ENCODE measurements at places on chromosomes 6 and 20. TPM values are rescaled to one million over a fixed set of nuclear protein-coding genes. Genes with fewer than 3 reads are reported as not detected.
A peak's percentile ranks its signal among the peaks of the same experiment; 100 is the strongest.

- no peak for DNase-seq
Observed at GRCh38 chr6:52208612-52209011, 22.4 kb downstream of the IL17A start.

- peak; percentile 24 for DNase-seq
Observed at GRCh38 chr20:2172305-2173175, 70.9 kb downstream of the STK35 start.

DNA sequence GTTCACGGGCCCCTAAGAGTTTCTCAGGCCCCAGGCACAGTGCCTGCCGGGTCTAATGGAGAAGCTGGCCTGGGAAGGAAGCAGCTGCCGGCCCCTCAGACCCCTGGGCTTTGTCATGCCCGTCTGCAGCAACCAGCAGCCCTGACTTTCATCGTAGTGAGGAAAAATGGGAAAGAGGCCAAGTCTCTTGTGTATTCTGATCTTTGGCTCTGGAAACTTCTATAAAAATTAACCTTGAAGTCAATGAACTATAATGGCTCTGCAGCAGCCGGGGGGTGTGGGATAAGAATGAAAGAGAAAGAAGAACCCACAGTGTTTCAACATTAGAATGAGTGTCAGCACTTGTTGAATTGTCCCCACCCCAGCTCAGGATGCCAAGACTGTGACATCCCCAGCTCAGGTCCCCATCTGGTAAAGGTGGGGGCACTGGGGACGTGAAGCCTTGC lies 12.9 kb downstream of the TGM2 start:
- peak; percentile 94 for DNase-seq

DNA sequence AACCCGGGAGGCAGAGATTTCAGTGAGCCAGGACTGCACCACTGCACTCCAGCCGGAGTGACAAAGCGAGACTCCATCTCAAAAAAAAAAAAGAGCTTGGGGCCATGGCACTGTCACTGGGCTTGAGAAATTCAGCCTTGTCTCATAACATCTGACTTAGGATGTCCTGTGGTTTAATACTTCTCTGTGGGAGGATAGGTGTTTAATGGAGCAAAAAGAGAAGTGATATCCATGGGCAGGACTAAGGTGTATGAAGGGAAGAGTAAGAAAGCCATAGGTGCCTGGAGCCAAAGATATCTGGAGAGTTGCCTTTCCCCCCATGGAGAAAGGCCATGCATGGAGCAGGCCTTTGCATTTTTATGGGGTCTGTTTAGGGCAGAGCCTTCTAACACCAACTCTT lies 11.2 kb downstream of the BMP6 start:
- DNase-seq = no peak

DNA sequence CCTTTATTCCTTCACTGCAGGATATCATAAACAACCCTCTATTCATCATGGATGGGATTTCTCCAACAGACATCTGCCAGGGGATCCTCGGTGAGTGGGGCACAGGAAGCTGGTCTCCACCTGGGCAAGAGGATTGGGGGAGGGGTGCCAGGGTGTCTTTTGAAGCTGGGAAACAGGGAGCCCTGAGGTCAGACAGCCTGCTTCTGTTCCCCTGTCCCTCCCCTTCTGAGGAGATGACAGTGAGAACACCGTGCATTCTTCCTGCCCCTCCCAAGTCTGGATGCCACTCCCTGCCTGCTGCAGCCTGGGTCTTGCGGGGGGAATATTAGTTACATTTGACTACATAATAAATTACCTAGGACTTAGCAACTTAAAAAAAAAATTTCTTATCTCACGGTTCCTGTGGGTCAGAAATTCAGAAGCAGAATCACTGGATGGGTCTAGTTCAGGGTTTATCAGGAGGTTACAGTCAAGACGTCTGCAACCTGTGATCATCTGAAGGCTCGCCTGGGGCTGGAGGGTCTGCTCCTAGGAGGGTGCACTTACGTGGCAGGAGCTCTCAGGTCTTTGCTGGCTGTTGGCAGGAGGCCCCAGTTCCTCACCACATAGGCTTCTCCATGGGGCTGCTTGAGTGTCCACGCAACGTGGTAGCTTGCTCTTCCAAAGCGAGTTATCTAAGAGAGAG lies 11.4 kb downstream of the CAPN11 start:
- DNase-seq = no peak

- DNase-seq = no peak
Observed at GRCh38 chr20:31542201-31542842, 28.1 kb downstream of the HM13 start.

DNA sequence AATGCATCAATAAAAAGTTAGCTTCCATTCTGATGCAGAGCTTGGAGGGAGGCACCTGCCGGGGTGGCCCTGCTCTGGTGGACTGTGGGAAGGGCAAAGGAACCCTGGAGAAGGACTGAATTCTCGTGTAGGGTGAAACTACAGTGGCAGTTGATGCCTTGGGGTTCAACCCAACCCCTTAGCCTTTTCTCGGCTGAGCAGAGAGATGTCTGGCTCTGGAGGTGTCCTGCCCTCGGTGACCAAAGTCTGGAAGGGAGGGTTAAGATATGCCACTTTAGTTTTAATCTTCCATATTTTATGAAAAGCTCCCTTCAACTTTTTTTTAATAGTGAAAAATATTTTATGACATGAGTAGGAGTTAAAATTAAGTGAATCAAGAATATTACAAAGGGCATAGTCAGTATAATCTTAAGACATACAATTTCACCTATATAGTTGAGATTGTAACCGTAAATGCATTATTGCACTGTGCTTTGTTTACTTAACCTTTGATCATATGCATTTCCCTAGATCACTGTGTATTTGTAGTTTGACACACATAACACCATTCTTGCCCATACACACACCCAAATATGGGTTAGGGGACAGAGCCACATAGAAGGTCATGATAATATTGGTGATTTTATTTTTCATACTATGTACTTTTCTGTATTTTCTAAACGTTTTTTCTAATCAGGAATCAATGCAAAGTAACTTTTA lies 179.6 kb downstream of the MCHR2 start:
- DNase-seq = no peak

DNA sequence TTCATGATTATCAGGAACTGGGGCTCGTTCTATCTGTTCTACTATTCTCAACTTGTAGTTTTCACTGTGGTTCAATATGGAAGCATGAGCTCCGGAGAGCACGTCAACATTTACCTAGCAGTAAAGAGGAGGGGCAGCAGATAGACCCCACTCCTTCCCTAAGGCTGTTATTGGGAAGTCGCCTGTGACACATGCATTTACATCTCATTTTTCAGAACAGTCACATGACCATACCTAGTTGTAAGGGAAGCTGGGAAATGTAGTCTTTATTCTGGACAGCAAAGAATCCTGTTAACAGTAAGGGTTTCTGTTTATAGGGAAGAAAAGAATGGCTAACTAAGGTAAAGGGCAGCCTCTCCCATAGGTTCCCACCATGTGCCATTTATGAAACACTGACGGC lies 158.3 kb downstream of the ZFP64 start:
- no peak for DNase-seq

GRCh38 chr20:34260208-34260942 lies 19.2 kb downstream of the ASIP start:
- no peak for DNase-seq

GRCh38 chr6:38151580-38152500 lies 332.3 kb downstream of the ZFAND3 start:
- DNase-seq = no peak

DNA sequence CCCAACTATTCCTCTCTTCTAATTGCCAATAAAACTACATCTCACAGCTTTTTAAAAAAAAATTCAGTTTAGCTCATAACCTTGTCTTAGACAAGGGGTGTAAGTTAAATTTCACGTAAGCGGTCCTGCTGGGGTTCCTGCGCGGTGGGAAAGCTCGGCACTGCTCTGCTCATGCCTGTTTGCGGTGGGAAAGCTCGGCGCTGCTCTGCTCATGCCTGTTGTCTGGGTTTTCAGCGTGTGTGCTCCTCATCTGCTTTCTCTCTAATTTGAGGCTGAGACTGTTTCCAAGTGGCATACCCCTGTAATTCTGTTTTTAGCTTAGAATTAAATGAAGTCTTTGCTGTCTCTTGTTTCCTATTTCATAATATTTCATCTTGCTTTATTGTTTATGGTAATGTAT lies 18.6 kb downstream of the ARID1B start:
- DNase-seq = no peak

GRCh38 chr6:63268574-63268973 lies 51.2 kb downstream of the LGSN start:
- no peak for DNase-seq

DNA sequence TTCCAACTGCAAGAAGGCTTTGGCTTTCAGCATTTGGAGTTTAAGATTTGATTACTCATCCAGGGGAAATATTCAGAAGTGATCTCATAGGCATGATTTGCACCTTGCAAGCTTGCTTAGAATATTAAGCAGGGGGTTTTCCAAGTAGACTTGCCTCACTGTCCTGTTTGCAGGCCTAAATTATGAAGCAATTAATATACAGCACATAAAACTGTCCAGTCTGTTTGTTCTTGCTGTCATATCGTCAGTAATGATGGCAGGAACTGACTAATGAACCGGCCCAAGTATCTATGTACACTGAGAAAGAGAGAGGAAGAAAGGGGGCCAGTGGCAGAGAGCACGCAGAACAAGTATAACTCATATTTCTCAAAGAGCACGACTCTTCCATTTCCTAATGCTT lies 212.5 kb upstream of the SUPT3H start:
- DNase-seq = no peak

- no peak for DNase-seq
Observed at GRCh38 chr6:80186082-80186481, 79.6 kb downstream of the BCKDHB start.

- no peak for DNase-seq
Observed at GRCh38 chr6:100803264-100804045, 77.7 kb downstream of the ASCC3 start.

- DNase-seq = no peak
Observed at GRCh38 chr6:146433881-146434731, 109.5 kb upstream of the RAB32 start.

- no peak for DNase-seq
Observed at GRCh38 chr6:122068291-122068769, 331.1 kb upstream of the HSF2 start.

GRCh38 chr20:2619961-2620595 lies 32.4 kb upstream of the NOP56 start:
- peak; percentile 18 for DNase-seq

GRCh38 chr6:1439349-1439748 lies 50.0 kb downstream of the FOXF2 start:
- DNase-seq = no peak

- DNase-seq = no peak
Observed at GRCh38 chr20:63053432-63054102, 46.8 kb upstream of the BHLHE23 start.

DNA sequence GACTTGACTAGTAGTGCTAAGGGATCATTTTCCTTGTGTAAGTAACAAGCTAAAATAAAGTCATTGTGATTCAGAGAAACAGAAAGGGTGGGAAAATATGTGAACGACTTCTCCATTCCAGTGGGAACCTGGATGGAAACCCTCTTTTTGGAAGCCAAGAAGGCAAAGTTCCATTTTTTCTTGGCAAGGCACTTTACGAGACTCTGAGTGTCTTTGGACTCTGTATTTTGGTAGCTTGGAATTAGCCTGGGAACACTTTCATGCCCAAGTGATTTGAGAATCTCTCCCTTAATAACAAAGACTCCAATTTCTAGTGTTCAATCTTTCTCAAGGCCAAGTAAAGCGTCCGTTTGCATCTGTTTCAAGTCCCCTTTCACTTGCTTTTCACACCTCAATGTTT lies 100.5 kb upstream of the SASH1 start:
- DNase-seq = no peak

DNA sequence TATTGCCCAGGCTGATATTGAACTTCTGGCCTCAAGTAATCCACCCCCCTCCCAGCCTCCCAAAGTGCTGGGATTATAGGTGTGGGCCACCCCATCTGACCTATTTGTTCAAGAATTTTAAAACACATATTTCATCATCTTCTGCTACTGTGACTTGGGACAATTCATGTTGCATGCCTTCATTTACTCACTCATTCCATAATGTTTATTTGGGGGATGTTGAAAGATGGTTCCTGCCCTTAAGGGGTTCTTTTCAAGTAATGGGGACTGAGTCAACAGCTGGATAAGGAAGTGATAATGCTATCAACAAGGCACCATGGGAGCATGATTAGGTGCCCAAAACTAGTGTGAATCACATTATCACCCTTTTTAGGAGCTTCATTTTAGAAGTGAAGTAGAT lies 62.0 kb downstream of the CRYBG1 start:
- DNase-seq = no peak

GRCh38 chr20:63284981-63285524 lies 7.9 kb upstream of the COL20A1 start:
- no peak for DNase-seq

GRCh38 chr6:146389740-146390139 lies 153.9 kb upstream of the RAB32 start:
- no peak for DNase-seq

GRCh38 chr6:72623808-72624207 lies 1.9 kb downstream of the KCNQ5 start:
- DNase-seq = no peak

DNA sequence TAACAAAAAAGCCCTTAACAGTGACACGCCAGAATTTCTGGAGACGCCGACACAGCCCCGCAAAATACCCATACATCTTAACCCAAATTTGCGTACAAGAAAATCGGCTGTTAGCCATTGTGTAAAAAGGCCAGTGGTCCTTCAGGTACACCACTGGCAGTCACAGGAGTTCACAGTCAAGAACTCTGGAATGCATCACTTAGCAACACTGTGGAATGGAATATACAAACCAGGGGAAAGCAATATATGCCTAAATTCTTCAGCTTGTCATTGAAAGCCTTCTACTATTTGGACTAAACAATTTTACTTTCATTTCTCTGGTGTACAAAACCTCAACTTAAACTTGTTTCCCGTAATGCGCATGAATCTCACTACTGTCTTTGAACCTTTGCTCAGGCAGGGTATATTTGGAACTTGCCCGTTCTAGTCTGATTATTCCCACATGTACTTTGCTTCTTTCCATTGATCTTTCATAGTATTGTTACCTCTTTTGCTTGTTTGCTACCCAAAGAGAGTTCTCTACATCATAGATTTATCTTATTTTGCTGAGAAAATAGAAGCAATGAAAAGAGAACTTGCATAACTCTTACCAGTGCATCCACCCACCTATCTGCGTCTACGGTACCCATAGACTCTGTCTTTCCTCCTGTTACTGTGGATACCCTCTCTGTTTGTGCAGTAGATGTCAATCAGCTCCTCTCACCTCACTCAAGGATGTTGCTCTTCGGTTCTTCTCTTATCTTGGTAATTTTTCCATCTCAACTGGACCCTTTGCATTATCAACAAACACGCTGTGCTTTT lies at the start of gene ARMH2:
ARMH2 (minus strand) TSS at position 178 of the 801 bp plus-strand sequence; CDS start at position 118, 60 bp downstream.
- no peak for DNase-seq

GRCh38 chr20:10864076-10864672 lies 190.4 kb upstream of the JAG1 start:
- no peak for DNase-seq

GRCh38 chr20:8913456-8913855 lies 155.4 kb upstream of the PLCB4 start:
- DNase-seq = no peak

- no peak for DNase-seq
Observed at GRCh38 chr6:18985061-18985460, 597.9 kb downstream of the RNF144B start.

- DNase-seq = no peak
Observed at GRCh38 chr6:125658759-125659431, 90.5 kb upstream of the HEY2 start.

KIFC1 gene
- 16.7 TPM for total RNA-seq

VPS16 gene
- total RNA-seq = 32.5 TPM

SLC17A2 gene
- not detected for total RNA-seq

HLA-DPB1 gene
- total RNA-seq = 10.9 TPM

SLC17A3 gene
- total RNA-seq = not detected

ZNFX1 gene
- total RNA-seq = 38.9 TPM

TRAPPC3L gene
- total RNA-seq = under 0.01 TPM

LST1 gene
- not detected for total RNA-seq

CST7 gene
- not detected for total RNA-seq

DACT2 gene
- total RNA-seq = not detected

HRH3 gene
- total RNA-seq = not detected

KCNQ5 gene
- not detected for total RNA-seq
